ENCODE measurements at places on chromosomes 4 and X.

GRCh38 chr4:10730590-10730989, 46.0 kb upstream of the CLNK start:
- no peak for DNase-seq

GRCh38 chrX:107775000-107775733, 420 bp downstream of the TSC22D3 start:
- DNase-seq: peak; percentile 23

DNA sequence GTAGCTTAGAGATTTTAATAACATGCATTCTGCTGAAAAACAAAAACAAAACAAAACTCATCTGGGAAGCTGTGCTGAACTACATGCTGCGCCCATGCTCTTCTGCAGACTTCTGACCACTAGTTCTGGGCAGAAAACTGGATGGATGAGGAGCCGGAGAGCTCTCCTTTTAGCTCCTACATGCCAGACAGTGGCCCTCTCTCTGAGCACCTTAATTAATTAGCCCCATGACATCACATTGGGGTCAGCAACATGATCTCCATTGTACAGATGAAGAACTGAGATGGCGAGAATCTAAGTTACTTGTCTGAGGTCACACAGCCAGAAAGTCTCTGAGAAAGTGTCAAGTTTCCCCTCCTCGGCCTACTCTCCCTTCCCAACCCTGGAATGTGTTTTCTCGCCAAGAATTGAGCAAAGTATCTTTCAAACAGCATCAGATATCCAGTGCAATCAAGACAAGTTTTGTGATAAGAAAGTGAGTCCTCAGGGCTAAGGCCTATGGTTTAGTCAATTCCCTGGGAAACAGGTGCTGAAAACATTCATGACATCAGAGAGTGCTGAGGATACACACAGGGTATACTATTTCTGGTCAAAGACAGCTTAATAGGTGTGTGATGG, 21.6 kb downstream of the SCD5 start:
- DNase-seq: no peak

DNA sequence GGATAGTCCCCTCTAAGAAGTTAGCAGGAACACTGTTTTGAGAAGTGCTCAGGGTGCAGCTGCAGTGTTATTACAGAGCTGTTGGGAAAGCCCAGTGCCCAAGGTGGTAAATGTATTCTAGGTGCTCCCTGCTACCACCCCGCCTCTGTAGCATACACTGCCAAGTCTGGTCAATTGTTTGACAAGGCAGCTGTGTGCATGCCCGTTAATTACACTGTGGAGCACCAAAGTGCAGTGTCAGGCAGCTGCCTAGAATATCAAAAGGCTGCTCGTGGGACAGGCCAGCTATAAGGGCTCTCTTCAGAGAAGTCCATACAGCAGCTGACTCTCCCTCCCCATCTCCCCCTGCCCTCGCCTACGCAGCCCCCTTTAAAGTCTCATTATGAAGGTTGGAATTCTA, 99.9 kb upstream of the KLHL13 start:
- DNase-seq: no peak

- no peak for DNase-seq
These were observed 53.9 kb downstream of the FAT4 start for GRCh38 chr4:125368671-125369081.

DNA sequence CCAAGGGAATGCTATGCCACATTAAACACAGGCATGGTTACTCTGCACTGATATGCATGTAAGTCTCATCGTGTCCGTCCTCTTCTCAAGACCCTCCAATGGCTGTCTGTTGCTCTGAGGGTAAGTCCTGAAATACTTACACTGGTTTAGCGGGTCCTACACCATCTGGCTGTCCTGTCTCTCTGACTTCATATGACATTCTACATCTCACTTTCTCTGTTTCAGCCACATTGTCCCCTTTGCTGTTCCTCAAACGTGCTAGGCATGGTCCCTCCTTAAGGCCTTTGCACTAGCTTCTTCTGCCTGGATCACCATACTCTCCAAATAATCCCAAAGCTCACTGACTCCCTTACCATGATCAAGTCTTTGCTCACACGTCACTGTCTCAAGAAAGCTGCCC, 131.4 kb downstream of the PALLD start:
- no peak for DNase-seq

DNA sequence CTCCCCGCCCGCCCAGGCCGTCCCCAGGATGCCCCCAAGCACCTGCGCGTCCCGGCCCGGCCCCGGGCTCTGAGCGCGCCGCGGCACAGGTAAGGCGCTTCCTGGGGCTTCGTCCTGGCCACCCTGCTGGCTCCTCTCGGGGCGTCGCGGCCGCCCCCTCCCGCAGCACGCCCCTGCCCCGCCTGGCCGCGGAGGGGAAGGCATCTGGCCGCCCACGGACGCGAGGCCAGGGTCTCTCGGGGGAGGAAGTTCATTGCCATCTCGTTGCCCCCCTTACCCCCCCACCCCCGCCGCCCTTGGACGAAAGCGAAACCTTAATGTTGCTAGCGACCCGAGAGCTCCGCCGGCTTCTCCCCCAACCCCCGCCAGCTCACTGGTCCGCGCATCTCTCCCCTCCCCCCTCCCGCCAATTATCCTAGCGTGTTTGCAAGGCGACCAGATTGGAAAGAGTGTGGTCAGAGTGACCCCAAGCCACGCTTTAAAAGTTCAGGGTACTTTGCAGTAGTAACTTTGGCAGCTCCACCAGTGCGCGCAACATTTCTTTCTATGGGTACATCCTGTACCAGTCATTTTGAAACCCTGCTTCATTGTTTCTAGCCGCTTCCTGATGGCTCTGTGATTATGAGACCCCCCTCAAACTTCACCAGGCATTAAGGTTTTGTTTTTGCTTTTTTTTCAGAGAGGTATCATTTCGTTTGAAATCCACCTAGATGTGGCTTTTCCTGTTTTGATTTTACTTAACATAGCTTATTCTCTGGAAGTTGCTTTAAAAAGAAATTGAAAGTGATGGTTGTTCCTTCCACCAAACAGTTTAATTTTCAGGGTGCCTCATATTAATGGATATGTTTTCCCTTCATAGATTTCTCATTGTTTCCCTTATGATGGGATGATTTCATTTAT, 626 bp downstream of the TBC1D1 start:
- DNase-seq: peak; percentile 70

DNA sequence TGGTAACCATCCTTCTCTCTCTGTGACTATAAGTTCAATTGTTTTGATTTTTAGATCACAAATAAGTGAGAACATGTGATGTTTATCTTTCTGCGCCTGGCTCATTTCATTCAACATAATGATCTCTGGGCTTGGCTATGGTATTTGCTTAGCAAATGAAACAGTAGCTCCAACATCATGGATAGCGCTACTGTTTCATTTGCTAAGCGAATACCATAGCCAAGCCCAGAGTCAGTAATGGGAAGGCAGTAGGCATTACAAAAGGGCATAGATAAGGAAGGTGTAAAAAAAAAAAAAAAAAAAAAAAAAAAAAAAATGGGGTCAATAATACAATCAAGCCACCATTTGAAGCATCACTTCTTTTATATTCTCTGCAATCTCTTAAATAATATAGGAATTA, 469.0 kb upstream of the ATOH1 start:
- DNase-seq: no peak

DNA sequence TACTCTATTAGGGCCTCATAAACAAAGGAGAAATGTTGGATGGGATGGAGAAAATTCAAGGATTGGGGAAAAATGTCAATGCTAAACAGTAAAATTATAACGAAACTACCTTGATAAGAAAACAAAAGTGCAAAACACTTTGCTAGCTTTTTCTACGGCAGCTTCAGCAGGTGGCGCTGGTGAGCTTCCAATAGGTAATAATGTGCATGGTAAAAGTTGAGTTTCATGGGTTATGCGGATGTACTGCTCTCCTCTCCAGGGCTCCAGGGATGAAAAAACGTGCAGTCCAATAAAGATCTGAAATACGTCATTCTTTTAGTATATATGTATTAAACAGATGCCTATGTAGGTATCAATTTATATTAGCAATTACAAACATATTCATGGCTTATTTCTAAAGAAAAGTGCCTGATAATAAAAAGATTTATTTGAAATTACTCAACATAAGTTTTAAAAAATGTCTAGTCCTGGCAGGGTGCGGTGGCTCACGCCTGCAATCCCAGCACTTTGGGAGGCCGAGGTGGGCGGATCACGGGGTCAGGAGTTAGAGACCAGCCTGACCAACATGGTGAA, 239.6 kb downstream of the GRXCR1 start:
- DNase-seq: no peak

DNA sequence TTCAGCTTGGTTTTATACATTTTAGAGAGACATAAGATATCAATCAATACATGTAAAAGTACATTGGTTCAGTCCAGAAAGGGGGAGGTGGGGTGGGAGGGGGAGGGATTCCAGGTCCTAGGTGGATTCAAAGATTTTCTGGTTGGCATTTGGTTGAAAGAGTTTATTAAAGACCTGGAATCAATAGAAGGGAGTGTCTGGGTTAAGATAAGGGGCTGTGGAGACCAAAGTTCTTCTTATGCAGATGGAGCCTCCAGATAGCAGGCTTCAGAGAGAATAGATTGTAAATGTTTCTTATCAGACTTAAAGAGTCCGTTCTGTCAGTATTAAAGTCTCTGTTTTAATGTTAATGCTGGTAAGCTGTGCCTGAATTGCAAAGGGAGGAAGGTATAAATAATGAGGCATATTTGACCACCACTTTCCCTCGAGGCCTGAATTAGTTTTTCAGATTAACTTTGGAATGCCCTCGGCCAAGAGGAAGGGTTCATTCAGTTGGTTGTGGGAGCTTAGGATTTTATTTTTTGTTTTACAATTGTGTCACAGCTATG, 169.9 kb downstream of the AASDH start:
- DNase-seq: no peak

DNA sequence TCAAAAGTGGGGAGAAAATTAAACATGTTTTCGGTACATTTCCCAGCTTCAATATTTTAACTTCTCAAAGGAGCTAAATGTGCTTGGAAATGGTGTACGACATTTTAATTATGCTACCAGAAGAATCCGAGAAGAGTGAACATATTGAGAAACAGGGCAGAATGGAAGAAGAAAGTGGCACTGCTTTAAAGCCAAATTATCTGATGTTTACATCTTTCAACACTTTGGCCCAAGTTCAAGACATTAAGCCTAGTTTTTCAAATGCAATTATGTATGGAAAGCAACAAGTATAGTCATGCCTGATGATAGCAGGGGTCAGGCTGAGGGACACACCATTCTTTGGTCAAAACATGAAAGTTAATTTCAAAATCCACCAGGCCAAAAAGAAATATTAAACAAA, 577.9 kb upstream of the ZFP42 start:
- DNase-seq: no peak

DNA sequence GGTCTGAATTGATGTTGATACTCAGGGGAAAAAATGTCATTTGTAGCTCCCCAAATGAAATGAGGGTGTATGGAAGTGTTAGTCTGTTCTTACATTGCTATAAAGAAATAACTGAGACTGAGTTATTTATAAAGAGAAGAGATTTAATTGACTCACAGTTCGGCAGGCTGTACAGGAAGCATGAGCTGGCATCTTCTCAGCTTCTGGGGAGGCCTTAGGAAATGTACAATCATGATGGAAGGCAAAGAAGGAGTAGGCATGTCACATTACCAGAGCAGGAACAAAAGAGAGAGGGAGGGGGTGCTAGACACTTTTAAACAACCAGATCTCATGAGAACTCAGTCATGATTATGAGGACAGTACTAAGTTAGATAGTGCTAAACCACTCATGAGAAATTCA, 1199.9 kb upstream of the DIAPH2 start:
- no peak for DNase-seq

DNA sequence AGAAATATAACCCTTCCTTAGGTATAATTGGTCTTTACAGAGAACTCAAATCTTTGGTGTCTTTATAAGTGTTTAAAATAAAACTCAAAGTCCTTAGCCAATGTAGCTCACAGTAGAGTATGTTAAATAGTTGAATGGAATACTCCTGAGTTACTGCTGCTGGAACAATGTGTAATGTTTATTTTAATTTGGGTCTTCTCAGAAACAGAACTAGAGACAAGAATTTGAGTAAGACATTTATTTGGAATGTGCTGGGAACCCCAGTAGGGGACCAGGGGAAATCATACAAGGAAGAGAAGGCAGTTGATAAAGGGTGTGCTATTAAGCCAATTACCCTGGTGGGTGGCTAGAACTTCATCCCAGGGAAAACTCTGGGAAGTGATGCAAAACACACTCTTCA, 240.4 kb upstream of the LDB2 start:
- DNase-seq: no peak

GRCh38 chr4:67727124-67727850, 26.3 kb upstream of the UBA6 start:
- DNase-seq: no peak

DNA sequence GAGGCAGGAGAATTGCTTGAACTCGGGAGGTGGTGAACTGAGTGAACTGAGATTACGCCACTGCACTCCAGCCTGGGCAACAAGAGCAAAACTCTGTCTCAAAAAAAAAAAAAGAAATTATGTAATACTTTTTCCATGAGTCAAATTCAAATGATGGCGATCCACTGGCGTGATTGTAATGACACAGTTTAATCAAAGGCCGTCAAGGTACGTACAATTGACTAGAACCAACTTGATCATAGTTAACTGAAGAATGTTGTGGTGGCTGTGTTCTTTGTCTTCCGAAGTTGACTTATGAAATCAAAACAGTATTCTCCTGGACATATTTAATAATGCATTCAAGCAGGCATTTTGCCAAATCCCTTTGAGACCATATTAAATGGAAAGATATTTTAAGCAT, 318.6 kb upstream of the FAT1 start:
- no peak for DNase-seq

DNA sequence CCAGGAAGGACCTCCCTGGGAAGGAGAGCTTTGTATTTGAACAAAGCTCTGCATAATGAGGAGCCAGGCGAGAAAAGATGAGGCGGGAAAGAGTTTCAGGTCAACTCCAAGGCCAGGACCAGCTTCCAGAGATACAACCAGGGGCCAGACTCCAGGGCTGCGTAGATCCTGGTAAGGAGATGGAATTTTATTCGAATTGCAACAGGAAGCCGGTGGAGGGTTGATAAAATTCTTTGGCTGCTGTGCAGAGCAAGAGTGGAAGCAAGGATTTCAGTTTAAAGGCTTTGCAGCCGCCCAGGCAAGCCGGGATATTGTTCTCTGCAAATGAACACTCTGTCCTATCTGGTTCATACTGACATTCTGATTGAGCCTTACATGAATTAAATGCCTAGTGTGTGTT, 40.2 kb upstream of the CBR4 start:
- no peak for DNase-seq
